ENCODE measurements at places on chromosomes 16 and 17.

- no peak for DNase-seq
These were observed 7.3 kb downstream of the TNRC6A start for GRCh38 chr16:24736758-24737157.

GRCh38 chr17:48636177-48637018, 10.2 kb upstream of the HOXB9 start:
- DNase-seq = peak; percentile 52

DNA sequence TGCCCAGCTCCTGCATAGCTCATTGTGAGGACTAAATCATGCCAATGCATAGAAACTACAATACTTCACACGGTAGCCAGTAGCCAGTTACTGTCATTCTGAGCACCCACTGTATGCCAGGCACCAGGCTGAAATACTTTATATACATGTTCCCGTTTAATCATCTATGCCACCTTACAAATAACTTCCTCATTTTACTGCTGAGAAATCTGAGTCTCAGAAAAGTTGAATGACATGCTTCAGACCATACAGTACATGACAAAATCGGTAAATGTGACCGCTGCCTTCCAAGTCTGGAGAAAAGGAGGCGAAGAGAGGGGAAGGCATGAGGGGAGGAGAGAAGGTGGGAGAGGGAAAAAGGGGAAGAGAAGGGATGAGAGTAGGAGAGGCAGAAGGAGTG, 9.2 kb upstream of the TLCD3B start:
- no peak for DNase-seq

- DNase-seq = no peak
These were observed 199.8 kb downstream of the CYLD start for GRCh38 chr16:50941681-50942080.

GRCh38 chr17:16383772-16384287, 2.9 kb downstream of the UBB start:
- DNase-seq = no peak

- DNase-seq = no peak
These were observed 2.1 kb upstream of the ADGRG5 start for GRCh38 chr16:57540387-57540786.

GRCh38 chr17:49364119-49364518, 2.1 kb upstream of the ZNF652 start:
- DNase-seq = no peak
